HL-60 (cell line): ENCODE measurements at places on chromosomes 4 and X.

- no peak for DNase-seq
Observed at GRCh38 chr4:11342401-11342800, 86.3 kb downstream of the HS3ST1 start.

GRCh38 chr4:97235521-97235920 is 907.8 kb downstream of the STPG2 start:
- DNase-seq = no peak

- DNase-seq = no peak
Observed at GRCh38 chr4:48133669-48134068, 381 bp downstream of the TXK start.

DNA sequence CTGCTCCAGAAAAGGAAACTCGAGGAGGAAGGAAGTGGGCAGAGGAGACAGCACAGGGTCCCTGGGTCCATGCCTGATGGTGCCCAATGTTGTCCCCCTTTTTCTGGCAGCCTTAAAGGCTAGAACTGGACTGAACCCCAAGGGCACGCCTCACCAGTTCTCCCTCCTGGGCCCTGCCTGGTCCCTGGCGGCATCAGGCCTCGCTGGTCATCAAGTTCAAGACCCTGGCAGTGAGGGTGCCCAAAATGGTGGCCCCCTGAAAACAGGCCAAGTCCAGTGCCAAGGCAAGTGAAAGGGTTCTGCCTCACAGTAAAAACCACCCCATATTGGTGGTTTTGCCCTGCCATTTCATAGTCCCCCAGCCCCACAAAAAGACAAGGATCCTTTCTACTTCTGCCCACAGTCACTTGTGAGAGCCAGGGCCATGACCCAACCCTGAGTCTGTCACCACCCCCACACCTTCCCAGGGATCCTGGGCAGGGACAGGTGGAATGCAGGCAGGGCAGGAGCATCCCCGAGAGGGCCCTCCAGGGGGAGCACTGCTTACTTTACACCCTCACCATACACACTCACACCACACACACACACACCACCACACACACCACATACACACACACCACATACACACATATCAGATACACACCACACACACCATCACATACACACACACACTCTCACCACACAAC is 107.6 kb downstream of the DCTD start:
- DNase-seq = peak; percentile 9

DNA sequence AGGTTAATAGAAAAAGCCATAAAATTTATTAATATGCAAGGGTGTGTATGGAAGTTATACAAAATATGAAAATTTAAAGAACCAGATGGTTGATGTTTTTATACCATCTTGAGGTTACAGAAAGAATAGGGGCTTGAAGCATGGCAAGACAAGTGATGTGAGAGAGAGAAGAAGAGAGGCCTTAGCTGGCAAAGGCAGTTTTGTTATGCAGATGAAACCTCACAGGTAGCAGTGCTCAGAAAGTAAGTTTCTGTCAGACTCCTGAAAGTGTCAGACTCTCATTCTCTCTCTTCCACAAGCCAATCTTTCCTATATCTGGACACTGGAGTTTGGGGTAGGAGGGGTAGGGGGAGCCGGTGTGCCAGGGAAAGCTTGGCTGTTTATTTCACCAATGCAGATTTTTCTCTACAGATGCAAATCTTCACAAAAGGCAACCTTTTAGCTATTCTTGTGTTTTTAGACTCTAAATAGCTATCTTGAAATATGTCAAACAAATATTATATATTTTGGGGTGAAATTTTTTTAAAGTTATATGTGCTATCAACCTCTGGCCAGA is 124.5 kb downstream of the CFAP299 start:
- no peak for DNase-seq
